ENCODE measurements at places on chromosomes 11 and 22.

- DNase-seq, result peak; percentile 80
These were observed 4.5 kb downstream of the GAS2L1 start for GRCh38 chr22:29310863-29311339.

GRCh38 chr11:72897506-72897905 is 83.3 kb downstream of the ATG16L2 start:
- DNase-seq, result no peak

GRCh38 chr11:125463590-125464269 is 32.3 kb downstream of the FEZ1 start:
- no peak for DNase-seq

- DNase-seq, result no peak
These were observed 33.5 kb downstream of the LRP5 start for GRCh38 chr11:68345776-68346461.

DNA sequence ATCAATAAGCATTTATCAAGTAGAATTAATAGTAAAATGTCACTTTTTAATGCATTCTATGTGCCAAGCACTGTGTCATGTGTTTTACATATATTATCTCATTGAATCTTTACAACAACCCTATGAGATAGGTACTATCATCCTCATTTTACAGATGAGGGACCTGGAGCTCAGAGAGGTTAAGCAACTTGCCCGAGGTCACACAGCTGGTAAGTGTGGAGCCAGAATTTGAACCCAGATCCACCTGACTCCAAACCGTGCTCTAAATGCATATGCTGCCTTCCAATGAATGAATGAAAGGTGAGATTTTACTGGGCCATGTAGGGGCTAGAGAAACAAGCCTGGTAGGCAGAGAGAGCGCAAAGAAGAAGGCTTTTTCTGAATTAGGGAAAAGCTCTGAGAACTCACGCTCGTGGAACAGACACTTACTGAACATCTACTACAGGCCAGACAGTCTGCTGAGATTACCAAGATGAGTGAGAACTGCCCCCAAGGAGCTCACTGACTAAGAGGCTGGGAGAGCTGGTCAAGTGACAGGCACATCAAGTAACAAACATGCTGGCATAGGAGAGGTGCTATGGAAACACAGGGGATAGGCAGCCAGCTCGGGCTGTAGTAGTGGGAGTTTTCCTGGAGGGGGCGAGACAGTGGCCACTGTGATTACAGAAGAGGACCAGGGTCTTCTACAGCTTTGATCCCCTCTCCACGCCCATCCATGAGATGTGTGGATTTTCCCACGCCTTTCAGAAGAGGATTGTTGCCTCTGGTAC is 4.4 kb downstream of the ABCG4 start:
- DNase-seq, result no peak

DNA sequence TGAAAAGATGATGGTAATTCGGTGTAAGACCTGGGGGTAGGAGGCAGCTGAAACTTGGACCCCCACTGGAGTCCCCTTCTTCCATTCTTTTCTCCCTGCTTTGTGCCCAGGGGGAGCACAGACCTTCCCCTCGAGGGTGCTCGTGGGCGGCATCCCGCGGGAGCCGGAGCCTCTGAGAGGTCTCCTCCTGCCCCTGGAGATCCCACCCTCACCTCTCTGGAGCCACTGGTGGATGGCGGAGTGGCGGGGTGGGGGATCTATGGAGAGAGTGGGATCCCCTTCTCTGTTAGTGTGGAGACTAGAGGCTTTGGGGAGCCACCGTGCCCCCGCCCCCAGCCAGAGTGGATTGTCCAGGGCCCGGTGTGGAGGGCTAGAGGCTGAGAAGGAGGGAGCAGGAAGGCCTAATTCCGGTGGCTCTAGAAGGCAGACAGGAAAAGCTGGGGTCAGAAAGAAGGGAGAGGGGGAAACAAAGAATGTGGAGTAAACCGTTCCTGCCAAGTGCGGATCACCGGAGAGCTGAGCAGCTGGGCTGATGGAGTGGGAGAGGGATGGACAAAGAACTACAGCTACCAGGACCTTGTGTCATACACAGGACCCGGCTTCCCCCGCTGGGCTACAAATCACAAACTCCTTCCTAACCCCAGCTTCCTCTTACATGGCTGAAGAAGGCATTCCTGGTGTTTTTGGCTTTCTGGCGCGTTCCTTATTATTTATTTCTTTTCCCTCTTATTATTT is 41.9 kb downstream of the KCNJ1 start:
- DNase-seq, result no peak

- no peak for DNase-seq
These were observed 161.5 kb downstream of the CACNA1I start for GRCh38 chr22:39731881-39732555.

DNA sequence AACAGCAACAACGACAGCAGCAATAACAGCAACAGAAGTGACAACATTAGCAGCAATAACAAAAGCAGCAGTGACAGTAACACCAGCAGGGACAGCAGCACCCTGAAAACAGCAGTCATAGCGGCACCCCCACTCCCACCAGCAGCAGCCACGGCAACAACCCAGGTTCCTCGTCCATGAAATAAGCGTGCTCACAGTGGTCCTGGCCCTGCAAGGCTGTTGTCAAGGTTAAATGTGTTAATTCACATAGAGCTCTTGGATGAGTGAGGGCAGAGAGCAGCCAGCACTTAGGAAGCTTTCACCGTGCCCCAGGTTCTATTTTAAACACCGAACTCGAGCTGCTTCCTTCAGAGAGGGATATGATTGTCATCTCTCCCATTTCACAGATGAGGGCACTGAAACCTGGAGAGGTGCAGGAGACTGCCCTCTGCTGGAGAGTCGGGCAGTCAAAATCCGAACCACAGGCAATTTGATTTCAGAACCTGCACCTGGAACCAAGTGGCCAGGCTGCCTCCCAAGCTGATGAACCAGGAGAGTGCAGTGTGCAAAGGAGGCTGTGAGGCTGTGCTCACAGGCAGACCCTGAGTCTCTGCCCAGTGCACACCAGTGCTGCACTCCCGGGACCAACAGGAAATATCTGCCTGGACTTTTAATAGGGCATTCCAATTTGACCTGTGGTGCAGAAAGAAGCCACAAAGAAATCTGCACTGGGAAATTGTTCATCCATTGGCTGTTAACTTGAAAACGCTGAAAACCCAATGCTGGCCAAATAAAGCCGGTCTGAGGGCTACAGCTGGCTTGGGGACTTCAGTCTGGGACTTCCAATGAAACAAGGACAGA is 22.9 kb upstream of the FGF3 start:
- DNase-seq, result peak; percentile 40

GRCh38 chr11:109320595-109320994 is 101.4 kb upstream of the C11orf87 start:
- DNase-seq, result no peak

DNA sequence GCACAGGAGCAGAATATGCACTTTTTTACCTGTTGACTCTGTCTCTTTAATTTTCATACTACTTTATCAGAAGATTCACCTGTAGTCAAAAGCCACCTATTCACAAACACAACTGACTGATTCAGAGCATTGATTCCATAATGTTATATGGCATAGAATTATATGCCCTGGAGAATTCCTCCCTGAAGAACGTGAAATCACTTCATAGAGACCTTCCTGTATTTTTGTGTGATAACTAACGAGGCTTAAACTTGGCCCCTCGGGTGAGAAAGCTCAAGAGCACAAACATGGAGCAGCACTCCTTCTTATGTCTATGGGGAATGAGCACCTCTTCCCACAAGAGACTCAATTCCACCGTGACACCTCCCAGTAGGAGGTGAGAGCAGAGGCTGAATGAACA is at the start of gene OR10A6:
Gene OR10A6 (minus strand): TSS at position 101 of the 400 bp plus-strand sequence. CDS start 2,606 bp downstream, outside the sequence.
- no peak for DNase-seq

DNA sequence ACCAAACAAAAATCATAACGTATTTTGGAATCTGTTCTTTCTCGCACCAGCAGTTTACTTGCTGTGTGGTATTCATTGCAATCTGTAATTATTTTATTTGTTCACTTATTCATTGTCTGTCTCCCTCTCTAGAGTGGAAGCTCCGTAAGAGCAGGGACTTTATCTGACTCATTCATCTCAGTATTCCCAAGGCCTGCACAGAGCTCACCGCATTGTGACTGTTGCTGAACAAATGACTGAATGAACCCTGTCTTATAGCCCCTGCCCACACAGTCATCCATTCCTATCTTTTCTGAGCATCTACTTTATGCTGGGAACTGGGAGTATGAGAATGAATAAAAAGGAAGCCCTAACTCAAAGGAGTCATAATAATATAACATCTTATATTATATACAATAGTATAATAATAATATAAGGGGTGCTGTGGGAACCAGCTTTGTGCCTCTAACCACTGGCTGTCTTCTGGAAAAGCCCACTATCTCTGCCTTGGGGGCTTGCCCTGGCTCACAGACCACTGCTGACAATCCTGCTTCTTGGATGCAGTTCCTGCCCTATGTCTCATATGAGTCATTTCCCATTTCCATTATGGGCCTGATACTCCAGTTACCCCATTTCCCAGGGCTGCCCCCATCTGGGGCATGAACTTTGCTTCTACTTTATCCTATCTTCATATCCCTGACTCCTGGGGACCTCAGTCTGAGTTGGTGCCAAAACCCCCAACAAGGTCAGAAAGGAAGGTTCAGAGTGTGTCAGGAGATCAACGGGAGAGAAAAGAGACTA is 11.0 kb downstream of the XRRA1 start:
- no peak for DNase-seq

DNA sequence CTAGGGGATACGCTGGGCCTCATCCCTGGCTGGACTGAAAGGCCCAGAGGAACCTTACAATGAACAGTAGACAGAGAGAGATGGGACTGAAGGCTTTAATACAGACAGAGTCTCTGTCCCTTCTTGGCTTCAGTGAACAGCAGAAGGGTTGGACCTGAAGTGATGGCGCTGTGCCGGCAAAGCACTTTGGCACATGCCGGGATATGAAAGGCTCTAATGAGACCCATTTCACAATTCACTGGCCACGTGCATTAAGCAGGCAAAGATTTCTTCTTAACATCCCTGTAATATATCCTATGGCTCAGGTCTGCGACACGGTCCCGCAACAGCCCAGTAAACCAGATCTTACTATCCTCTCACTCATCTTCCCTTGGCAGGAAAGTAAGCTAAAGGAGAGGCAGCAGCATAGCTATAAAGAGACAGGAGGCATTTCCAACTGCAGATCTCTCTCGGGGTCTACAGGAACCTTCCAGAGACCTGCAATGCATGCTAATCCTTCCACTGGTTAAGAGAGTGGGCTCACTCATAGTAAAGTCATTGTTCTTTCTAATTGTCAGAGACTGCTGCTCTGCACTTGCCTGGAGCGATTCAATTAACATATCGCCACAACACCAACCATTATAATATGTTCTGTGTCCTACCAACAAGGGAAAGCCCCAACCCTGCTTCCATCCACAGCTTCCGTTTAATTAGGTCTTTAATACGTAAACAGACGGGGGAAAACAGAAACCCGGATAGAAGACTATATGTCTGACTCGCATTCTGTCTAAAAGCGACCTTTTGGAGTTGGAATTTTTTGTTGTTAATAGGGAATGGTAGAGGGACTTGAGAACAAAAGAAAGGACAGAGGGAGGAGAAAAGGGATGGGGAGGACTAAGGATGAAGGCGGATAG is 1179.0 kb downstream of the LRRC4C start:
- DNase-seq, result no peak

DNA sequence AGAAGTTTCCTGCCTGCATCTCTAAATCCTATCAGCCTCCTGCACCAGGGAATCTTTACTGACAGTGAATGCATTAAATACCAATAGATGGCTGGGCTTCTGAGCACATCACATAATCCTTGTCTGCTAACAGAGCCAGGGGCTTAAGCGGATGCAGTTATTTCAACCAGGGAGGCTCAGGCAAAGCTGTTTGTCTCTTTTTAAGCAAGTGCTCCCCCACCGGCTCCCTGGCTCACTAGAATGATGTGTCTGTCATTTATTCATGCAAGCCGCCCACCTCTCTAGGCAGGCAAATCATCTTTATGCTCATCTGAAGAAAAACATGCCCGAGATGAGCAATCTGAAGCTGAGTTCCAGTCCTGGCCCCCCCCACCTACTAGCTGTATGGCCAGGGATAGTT is 182.3 kb downstream of the TENM4 start:
- DNase-seq, result no peak

DNA sequence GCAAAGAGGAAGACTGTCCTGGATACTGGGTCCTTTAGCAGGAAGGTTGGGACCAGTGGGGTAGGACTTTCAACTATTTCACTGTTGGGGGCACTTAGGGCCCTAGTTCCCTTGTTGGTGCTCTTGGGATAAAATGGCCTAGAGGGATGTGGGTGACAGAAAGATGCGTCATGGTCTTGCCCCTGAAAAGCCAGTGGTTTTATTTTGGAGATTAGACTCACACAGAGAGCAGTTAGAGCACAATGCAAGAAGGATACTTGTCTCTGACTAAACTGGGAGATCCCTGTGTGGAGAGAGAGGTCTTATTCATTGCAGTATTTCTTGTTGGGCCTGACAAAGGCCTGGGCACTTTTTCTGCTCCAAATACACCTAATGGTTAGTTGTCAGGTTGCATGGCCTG is 22.6 kb upstream of the MRGPRX2 start:
- no peak for DNase-seq

Measured in activated CD4-positive, alpha-beta T cell treated with anti-CD3 and anti-CD28 coated beads for 48 hours (primary cell).